ENCODE measurements at places on chromosomes 7 and 10. TPM values are rescaled to one million over a fixed set of nuclear protein-coding genes. Genes with fewer than 3 reads are reported as not detected.

ADCY1 gene
- 3.1 TPM for total RNA-seq

DENND2A gene
- not detected for total RNA-seq

WIPF3 gene
- total RNA-seq = not detected

MMD2 gene
- total RNA-seq = not detected

CYP3A7 gene
- total RNA-seq = not detected

TAS2R5 gene
- total RNA-seq = 0.55 TPM

PLEKHS1 gene
- total RNA-seq = not detected

CYP2C19 gene
- total RNA-seq = not detected

TMEM176B gene
- total RNA-seq = not detected

SFXN3 gene
- total RNA-seq = 27.8 TPM

CBX3 gene
- total RNA-seq = 223 TPM

ZNF107 gene
- total RNA-seq = 18.4 TPM

TUBAL3 gene
- not detected for total RNA-seq

NOC3L gene
- 27.2 TPM for total RNA-seq

ASB10 gene
- not detected for total RNA-seq

TEX36 gene
- total RNA-seq = not detected

PRF1 gene
- 78.3 TPM for total RNA-seq

ZNF488 gene
- total RNA-seq = 0.93 TPM

SFTPA1 gene
- total RNA-seq = not detected

XRCC2 gene
- total RNA-seq = 20.2 TPM

EVX1 gene
- total RNA-seq = not detected
